ENCODE measurements at places on chromosomes 3 and 15.

- no peak for DNase-seq
These were observed 13.1 kb upstream of the OSBPL11 start for GRCh38 chr3:125608419-125608818.

GRCh38 chr15:80578206-80578595, 116.9 kb upstream of the ABHD17C start:
- DNase-seq: no peak

DNA sequence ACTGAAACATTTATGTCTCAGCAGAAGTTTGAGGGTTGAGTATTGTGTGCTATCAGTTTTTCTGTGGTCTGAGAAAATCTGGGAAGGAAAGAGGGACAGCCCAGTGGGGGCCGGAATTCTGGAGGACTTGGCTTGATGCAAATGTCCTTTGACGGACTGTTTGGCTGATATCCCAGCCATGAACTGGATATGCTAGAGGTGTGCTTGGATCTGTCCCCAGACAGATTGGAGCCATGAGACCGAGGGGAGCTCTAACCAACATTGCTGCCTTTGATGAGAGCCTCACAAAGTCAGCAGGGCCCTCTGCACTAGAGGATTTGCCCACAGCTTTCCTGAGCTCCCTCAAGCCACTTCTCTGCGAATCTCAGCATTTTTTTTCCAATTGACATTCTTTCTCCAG, 405.6 kb downstream of the NTRK3 start:
- no peak for DNase-seq

DNA sequence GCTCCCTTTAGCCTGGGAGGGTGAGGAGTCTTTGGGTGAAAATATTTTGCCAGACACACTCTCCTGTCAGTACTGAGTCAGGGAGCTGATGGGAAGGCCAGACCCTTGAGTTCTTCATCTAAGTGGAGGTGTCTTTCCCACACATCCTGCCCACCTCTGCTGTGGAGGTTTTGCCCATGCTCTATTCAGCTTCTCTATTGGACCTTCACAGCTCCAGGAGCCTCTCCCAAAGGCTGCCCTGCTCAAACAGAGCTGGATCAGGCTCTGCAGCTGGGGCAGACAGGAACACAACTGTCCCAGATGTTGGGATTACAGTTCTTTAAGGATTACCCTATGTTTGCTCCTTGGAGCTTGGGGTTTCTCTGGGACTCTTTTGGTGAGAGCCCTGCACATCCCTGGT, 77.9 kb downstream of the SPSB4 start:
- DNase-seq: no peak

DNA sequence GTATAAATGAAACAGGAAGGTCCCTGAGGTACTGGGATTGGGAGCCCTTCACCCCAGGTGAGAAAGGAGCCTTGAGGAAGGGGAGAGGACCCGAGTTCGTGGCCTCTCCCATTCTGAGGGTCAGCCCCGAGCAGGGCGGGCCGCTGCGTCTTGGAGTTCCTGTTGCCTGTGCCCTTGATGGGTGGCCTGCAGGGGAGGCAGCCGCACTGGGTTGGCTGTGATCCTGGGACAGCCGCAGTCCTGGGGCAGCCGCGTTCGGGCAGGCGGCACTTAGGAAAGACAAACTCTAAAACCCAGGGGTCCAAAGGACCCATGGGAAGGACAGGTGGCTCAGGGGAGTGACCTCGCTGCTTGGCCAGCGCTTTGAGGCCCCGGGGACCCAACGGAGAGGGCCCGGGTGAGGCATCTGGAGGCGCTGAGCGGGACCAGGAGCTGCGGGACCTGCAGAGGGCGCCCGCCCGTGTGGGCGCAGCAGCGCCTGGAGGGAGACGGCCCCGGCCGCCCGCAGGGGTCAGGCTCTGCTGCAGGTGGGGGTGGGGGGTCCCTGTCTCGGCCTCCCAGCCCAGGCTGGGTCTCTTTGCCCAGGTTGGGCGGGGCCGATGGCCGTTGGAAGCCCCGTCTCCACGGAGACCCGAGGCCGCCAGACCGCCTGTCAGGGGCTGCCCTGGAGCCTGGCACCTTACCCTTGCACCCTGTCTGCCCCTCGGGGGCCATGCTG, 65.1 kb downstream of the HMCES start:
- no peak for DNase-seq

DNA sequence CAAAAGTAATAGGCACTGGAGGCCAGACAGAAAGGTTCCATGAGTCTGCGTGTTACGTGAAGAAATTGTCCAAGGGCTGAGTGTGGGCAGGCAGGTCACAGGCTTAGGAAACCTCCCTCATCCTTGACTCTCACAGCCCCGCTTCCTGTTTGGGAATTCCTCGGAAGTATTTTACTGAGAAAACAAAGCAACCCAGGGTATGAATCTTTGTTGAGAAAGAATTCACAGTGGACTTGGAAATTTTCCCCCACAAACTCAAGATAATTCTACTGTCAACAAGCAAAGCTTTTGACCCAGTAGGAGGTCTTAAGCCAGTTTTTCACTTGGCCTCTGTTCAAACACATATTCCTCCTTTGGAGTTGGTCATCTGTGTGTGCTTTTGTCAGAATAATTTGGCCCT, 377.1 kb upstream of the TPM1 start:
- peak; percentile 13 for DNase-seq

GRCh38 chr15:39058351-39059131, 493.9 kb upstream of the RASGRP1 start:
- DNase-seq: no peak

DNA sequence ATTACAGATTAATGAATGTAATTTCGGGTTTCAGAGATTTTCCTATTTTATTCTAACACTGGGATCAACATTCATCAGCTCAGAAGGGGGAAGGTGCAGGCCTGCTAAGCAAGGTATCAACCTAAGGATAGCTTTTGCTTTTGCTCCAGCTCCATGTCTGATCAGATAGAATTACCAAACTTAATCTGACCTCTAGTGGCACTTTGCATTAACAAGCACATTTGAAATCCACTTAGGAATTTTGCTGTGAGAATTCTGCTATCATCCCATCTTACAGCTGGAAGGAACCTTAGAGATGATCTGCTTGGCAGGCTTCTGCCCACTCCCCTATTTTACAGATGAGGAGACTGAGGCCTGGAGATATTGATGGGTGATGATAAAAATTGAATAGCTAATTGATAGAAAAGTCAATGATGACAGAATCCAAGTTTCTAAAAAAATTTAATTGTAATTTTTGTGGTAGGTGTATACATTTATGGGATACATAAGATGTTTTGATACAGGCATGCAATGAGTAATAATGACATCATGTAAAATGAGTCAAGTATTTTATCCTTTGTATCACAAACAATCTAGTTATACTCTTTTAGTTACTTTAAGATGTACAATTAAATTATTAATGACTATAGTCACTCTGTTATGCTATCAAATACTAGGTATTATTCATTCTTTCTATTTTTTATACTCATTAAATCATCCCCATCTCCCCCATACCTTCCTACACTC, 209.2 kb upstream of the ZPLD1 start:
- peak; percentile 45 for DNase-seq

- no peak for DNase-seq
These were observed 120.2 kb downstream of the EPHA3 start for GRCh38 chr3:89227634-89228033.

- no peak for DNase-seq
These were observed 924.4 kb downstream of the IGSF11 start for GRCh38 chr3:118110211-118110610.

DNA sequence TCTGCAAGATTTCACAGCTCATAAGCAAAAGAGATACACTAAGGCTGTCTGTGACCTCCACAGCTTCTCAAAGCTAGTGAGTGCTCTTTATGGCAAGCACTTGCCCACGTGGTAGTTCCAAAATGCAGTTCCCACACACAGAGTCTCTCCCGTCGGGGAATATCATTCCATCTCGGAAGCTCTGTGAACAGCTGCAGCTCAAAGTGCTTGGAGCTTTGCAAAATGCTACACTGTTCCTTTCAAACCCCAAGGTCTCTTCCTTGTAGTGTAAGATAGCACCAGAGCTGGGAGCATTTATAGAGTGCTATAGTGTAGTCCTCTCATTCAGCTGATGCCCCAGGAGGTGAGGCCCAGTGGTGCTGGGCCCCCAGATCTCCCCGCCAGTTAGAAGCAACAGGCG, 36.1 kb downstream of the ST6GAL1 start:
- no peak for DNase-seq

GRCh38 chr3:186624598-186624997, 11.7 kb downstream of the AHSG start:
- DNase-seq: no peak

All from AG09309 (cell line).